IPS-NIHi11 (cell line): ENCODE measurements at places on chromosomes 12 and 14.
A peak's percentile ranks its signal among the peaks of the same experiment; 100 is the strongest.

DNA sequence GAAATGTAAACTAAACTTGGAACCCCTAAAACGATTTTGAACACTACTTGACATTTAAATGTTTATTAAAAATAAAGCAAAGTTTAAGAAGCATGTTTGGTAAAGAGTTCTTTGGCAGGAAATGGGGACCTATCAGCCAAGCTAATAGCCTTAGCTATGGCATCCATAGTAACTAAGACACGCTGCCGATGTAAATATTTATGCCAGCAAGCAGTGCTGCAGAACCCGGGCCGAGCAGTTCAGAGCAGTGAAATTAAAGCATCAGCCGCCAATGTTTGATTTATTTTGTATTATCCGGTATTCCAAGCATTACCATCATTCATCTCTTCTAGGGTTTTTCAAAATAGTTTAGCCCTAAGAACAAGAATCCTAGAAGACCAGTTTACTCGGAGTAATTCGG is 61.6 kb downstream of the PPP2R5C start:
- DNase-seq, result no peak

DNA sequence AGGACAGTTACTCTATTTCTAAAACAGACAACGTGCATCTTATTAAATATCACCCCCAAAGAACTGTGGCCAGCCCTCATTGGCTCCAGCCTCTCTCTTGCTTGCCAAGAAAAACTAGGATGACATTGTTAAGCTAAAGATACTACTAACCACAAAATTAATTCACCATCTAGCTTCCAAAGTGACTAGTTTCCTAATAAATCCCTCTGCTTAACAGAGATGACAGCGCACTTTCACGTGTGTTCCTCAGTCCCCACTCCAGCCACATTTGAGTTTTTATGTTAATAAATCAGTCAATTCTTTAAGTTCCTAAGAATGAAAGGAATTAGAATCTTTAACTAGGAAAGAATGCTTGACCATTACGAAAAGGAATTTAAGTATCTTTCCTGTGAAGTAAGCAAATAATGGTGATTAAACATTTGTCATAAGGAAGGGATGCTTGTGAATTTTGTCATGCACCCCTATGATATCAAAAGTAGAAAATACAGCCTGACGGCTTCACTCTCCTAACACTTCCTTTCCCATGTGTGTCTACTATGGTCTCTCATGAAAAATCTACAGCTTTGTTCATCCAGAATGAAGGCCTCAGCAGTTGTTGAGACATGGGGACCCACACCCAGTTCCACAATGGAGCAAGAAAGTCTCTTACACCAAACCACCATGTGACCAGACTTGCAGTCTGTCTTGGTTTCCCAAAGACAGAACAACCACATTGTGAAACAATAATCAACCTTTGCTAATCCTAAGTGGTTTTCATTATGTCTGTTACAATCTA is 8.1 kb downstream of the CORO1C start:
- no peak for DNase-seq

DNA sequence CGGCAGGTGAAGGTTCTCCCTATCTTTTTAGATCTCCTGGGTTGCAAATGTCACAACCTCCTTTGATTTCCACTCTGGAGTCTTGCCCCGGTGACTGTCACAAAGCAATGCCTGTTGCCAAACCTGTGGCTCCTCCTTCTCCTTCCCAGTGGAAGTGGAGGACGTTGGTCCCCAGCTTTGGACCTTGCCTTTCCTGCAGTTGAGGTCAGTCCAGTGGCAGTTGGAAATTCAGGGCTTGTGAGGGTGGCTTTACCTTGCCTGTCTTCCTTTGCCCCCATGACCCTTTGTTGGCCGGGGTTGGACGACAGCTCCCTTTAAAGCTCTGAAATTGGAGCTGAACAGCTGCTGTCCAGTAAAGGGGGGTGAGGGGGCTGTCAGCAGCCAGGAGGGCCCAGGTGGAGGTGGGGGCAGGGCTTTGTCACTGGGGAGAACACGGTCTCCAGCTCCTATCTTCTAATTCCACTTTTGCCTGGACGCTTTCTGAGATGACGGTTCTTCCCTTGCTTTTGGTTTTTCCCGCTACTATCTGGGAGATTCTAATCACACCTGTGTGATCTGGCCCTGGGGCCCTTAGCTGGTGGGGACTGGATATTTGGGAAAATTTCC is 4.1 kb downstream of the TEAD4 start:
- peak; percentile 44 for DNase-seq

DNA sequence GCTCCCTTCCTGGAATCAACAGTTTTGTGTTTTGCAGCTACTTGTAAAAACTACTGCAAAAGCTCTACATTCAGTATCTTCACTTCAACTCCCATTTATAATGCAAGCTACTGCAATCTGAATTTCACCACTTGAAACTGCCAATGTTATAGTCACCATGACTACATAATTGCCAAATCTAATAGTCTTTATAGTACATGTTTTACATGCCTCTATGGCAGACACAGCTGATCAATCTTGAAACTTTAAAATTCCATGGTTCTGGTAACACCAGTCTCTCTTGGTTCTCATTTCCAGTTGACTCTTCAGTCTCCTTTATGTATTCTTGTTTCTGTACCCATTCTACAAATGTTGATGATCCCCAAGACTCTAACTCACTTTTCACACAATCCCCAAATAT is 185.9 kb downstream of the MED13L start:
- DNase-seq, result no peak

DNA sequence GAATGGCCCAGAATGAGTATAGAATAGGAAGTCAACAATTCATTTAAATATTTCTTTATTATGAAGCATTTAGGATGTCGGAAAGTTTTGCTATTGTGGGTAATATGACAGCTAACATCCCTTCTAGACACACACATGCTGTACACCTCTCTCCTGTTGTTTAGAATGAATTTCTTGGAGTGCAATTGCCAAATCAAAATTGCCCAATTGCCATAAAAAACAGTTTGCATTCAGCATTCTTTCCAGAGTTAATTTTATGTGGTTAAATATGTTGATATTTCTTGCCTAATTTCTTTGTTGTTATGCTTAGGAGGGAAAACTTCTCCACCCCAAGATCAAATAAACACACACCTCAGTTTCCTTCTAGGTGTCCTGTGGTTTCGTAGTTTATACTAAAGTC is 16.9 kb upstream of the SMCO2 start:
- no peak for DNase-seq

DNA sequence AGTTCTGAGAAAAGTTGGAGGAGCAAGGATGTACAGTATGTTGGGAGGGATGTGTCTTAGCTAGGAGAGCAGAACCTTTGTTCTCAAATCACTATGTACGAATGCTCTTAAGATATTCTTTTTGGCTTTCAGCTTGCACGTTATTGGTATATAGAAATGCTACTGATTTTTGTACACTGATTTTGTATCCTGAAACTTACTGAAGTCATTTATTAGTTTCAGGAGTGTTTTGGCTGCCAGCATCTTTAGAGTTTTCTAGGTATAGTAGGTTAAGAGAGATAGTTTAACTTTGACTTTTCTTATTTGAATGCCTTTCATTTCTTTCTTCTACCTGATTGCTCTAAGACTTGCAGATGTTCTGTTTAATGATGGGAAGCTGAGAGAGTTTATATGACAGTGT is 442.8 kb upstream of the FBXO33 start:
- DNase-seq, result no peak

- DNase-seq, result no peak
These were observed 16.1 kb downstream of the WNK1 start for GRCh38 chr12:768434-768833.

DNA sequence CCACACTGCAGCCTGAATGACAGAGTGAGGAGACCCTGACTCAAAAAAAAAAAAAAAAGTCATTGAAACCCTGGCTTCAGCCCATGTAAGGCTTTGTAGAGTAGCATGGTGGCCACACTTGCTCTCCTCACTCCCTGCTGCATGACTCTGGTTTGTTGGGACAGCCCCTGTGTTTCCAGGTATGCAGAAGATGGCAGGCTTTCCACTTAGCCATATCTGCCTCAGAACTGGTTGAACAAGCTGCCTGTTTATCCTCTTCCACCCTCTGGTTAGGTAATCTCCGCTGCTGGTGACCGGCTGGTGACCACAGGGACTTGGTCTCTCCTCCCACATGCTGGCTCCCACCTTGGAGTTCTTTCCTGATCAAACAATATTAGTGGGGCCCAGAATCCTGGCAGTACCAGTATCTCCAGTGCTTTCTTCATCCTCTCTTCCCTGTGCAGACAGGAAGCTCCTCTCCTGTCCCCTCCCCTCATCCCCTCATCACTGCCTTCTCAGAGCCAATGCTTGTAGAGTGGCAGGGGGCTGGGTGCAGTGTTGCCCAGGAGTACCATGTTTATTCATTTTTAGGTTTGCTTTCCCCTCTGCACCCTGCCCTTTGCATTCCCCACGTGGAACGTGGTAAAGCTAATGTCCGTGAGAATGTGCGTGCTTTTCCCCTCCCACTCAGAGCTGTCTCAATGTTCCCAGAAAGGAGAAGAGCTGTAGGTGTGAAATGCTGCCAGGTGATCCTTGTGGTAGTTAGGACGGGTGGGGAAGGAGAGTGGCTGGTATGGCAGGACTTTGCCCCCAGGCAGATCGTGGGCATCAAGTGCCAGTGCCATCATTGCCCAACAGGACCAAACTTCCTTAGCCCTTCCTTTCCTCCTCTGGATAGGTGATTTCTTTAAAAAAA is 11.3 kb downstream of the ABHD12B start:
- no peak for DNase-seq

- no peak for DNase-seq
These were observed 78.5 kb downstream of the ST8SIA1 start for GRCh38 chr12:22256041-22256441.

GRCh38 chr12:107541001-107541705 is 144.4 kb upstream of the PWP1 start:
- DNase-seq, result no peak

DNA sequence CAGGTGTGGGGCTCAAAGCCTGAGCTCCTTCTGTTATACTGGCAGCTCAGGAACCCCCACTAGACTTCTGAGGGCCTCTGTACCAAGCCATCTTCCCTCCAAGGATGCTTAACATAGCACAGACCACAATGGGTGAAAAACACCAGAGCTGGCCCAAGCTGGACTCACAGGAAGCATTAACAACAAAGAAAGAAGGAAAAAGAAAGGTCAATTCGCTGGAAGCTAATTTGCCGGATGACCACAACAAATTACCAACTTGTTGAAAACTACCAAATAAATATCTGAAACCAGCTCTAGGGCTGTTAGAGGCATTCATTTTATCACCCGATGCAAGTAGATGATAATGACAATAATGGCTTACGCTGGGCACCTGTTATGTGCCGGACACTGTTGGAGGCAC is 48.7 kb downstream of the RBM19 start:
- DNase-seq, result no peak

DNA sequence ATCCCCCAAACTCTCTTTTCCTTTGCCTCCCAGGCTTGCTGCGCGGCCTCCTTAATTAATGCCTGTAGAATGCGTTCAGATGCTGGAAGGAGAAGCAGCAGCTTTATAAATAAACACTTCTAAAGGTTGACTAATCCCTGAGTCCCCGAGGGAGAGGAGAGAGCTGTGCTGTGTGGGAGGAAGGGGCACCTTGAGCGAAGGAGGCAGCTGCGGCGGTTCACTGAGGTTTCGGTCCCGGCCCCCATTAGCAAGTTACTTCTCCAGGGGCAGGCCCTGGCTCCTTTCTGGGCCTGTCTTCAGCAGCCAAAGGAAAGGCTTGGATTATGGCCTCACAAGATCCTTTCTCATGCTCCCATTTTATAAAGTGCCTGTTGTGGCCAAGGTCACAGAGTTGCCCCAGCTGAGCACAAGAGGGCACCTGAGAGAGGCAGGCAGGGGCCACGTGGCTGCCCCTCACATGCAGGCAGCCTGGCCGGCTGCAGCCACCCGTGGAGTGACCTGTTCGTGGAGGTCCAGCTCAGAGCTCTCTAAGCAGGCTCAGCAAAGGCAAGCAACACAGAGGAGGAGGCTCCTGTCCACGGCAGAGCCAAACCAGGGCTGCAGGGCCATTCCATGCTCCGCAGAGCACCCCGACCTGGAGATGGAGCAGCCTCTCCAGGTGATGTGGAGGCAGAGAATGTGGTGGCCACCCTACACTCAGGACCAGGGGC is 15.0 kb upstream of the CACNA2D4 start:
- no peak for DNase-seq

DNA sequence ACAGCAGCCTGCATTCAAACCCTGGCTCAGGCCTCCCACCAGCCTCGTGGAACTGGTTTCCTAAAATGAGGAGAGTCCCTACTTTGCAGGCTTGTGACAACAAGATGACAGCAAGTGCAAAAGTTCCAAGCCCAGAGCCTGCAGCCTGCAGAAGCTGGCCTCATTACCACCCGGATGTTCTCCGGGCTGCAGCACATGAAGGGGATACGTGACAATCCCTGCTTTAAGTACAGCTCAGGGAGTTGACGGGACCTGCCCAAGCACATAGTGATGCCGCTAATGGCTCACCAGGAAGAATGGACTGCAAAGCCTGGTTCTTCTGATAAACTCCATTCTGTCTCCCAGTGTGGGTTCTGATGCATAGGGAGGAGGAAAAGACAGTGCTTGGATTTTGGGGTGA is 15.0 kb downstream of the SSH1 start:
- no peak for DNase-seq

DNA sequence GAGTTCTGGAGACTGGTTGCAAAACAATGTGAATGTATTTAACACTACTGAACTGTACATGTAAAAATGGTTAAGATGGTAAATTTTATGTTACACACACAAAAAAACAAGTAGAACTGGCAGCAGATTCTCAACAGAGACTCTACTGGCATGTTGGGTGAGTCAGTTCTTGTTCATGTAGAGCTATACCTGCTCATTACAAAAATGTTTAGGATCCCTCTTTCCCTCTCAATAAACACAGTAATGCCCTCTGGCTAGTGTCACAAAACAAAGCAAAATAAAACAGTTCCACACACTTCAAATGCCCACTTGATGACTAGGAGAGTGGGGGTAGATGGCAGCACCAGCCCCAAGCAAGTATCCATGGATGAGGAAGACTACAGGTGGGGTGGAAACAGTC is 13.7 kb upstream of the ZNF740 start:
- no peak for DNase-seq

DNA sequence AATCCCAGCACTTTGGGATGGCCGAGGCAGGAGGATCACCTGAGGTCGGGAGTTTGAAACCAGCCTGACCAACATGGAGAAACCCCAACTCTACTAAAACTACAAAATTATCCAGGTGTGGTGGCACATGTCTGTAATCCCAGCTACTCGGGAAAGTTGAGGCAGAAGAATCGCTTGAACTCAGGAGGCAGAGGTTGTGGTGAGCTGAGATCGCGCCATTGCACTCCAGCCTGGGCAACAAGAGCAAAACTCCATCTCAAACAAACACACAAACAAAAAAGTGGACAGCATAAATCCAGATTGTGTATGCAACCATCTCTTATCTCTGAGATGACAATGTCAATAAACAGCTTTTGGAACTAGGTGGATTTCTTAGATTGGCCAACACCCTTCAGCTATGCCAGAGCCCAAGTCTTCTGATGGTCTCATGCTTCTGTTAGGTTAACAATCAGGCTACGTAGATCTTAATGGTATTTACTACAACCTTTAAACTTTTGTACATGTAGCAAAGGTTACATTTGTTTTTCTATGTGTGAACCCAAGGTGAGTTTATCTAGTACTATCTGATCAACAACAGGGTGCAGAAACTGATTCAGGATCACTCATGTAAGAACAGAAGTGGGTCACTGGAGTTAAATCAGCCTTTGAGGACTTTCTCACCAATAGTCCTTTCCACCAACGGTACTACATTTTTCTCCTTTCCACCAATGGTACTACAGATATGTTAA is 73.7 kb downstream of the DUSP16 start:
- no peak for DNase-seq
